ENCODE measurements at places on chromosomes 7 and 10. TPM values are rescaled to one million over a fixed set of nuclear protein-coding genes. Genes with fewer than 3 reads are reported as not detected.

GRCh38 chr7:20327055-20327454, 3.6 kb upstream of the ITGB8 start:
- DNase-seq, result no peak

DNA sequence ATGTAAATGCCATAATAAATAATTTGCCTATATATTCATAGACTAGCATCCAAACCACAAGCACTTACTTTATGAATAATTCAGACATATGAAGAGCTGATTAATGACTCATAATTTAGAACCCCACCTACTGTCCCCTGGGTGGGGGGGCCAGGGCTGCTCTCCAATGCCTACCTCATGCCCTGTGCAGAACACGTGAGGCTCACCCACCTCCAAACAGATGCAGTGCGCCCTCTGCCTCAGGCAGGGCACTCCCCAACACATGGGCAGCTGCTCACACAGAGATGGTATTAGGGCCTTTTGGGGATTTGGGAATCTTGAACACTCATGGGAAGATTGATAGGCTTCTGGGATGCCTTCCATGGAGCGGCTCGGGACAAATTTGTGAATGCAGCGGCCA, 75.1 kb upstream of the INSIG1 start:
- no peak for DNase-seq

GRCh38 chr10:94645285-94645684, 38.2 kb upstream of the CYP2C18 start:
- DNase-seq, result no peak

DNA sequence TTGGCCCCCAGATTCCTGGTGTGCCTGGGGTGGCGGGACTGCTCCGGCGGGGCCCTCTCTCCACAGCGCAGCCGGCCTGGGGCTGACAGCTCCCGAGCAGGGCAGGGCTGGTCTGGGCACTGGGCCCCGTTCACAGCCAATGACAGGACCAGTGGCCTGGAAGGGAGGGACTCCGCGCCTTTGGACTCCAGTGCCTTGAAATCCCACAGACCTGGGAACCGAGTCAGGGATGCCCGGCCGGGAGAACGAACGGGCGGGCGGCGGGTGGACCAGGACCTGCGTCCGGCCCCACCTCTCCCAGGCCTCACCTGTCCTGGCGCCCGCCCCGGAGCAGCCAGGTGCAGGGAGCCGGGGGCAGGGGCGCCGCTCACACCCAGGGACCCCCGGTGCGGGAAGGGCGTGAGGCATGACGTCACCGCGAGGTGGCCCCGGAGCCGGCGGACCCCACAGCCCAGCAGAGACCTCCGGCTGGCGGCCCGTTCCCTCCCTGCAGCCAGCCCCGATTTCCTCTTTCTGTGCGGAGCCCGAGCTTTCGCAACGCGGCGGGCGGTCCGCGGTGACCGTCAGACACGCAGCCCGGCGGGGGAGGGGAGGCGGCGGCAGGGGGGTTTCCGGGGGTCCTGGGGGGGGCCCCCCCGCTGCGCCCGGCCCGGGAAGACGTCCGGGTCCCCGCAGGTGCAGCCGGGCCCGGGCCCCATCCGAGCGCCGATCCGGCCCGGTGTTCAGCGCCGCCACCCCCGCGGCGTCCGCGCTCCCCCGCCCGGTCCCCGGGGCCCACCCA, 743 bp downstream of the ADAP1 start:
- DNase-seq, result no peak

DNA sequence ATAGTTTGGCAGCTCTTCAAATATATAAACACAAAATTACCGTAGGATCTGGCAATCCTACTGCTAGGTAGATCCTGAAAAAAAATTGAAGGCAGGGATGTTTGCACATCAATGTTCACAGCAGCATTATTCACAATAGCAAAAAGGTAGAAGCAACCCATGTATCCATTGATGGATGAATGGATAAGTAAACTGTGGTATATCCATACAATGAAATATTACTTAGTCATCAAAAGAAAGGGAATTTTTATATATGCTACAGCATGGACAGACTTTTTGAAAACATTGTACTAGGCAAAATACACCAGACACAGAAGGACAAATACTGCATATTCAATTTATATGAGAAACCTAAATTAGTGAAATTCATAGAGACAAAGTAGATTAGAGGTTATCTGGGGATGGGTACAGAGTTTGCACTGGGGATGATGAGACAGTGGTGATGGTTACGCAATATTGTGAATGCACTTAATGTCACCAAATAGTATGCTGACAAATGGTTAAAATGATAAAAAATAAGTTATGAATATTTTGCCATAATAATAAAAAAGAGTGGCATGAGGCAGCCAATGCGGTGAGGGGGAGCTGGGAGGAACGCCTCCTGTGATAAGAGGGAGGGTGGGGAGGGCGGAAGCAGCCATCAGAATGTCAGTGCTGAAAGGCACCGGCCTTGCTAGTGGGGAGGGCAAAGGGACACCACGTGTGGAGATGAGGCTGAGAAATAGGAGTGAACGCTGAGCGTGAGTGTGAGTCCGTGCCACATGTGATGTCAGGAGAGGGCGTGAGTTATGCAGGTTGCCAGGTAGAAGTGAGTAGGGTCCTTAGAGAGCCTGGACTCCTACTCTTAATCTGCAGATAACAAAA, 386.1 kb upstream of the PODXL start:
- DNase-seq, result no peak

DNA sequence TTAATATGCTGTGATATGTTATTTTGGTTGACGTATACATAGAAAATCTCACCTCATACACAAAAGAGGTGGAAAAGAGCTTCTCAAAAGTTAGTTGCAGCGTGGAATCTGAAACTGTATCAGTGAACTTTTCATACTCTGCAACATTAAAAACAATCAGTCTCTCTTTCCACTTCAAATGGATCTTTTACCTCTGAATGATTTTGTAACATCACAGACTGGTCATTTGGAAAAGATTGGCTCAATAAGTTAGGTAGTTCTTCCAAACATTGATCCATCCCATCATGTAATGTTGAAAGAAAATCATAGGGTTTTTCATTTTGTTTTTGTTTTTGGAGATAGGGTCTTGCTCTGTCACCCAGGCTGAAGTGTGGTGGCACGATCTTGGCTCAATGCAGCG, 131.1 kb downstream of the AHR start:
- DNase-seq, result no peak

DNA sequence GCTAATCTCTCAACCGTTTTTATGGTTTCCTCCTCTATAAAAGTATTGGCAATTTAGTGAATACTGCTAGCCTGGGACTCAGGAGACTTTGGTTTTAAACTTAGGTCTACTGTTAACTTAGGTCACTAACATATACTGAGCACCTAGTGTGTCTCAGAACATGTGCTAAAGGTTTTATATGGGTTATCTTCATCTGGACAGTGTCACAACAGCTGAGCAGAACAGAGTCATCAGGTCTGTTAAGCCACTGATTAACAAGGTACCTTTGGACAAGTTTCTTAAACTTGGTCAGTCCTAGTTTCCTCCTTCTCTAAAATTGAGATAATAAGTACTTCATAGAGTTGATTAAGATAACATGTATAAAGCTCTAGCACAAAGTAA, 30.6 kb downstream of the NET1 start:
- no peak for DNase-seq

GRCh38 chr7:13992596-13992964, 3.1 kb upstream of the ETV1 start:
- no peak for DNase-seq

GRCh38 chr7:104838537-104839299, 175.3 kb upstream of the KMT2E start:
- DNase-seq, result no peak

GRCh38 chr10:84542522-84543490, 214.4 kb downstream of the CCSER2 start:
- DNase-seq, result no peak

DNA sequence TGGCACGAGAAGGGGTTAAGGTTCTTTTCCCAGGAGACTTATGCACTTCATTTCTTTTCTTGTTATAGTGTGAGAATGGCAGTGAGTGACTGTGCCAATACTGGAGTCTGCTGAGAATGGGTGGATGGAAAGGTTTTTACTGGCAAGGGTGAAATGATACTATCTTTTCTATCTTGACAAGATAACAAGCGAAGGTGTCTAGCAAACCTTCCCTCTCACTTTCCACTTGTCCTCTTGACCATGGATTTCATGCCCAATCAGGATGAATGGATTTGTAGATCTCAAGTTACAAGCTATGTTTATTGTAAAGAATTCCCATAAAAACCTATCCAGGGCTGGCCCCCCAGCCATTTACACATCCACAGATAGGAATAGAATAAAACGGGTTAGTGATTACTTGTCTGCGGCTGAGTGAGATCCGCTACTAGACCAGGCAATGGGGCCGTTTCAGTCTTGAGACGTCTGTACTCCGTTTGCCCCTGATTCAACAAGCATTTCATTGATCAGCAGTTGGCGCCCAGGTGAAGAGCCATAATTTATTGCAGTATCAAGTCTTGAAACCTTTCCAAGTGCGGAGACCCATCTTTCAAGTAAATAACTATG, 152.6 kb downstream of the PRKCQ start:
- no peak for DNase-seq

- no peak for DNase-seq
These were observed 68.2 kb upstream of the INPP5A start for GRCh38 chr10:132469197-132469884.

DNA sequence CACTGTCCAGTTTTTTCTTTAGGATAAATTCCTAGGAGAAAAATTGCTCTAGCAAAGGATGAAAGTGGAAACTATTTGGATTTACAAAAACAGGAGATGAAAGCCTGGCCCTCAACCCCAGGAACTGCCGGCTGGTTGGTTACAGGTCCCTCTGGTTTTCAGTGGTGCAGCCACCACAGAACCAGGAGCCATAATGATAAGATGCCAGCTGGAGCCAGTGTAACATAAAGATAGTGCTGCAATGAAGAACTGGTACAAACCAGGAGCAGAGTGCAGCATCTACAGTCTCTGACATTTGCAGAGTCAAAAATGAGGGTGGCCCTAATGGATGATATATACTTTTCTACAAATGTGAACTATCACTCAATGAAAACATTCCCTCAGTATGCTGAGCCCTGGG, 20.4 kb upstream of the NUP42 start:
- no peak for DNase-seq

DNA sequence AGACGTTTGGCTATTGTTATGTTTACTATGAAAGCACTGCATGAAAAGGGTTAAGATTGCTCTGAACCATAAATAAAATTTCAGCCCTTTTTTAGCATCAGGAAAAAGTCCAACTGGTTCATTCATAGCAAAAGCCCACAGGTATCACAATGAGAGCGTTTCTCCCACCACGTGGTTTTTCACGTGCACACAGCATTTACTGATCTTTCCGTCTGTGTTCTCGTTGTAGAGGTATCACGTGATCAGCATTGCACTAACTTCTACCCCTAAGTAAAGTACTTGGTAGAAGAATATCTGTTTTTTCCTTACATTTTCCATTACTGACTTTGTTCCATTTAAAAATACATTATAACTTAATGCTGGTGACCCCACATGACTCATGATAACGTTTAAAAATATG, 17.8 kb upstream of the CCDC3 start:
- no peak for DNase-seq

Gene GTF2IRD2
- 1.8 TPM for total RNA-seq

Gene ELOVL3
- not detected for total RNA-seq

Gene SPDYE3
- not detected for total RNA-seq

Gene MACC1
- total RNA-seq, result 0.19 TPM

Gene LRRC4
- total RNA-seq, result 1.3 TPM

Measured in glomerular endothelial cell (primary cell).